ENCODE measurements at places on chromosomes 6 and 20.

DNA sequence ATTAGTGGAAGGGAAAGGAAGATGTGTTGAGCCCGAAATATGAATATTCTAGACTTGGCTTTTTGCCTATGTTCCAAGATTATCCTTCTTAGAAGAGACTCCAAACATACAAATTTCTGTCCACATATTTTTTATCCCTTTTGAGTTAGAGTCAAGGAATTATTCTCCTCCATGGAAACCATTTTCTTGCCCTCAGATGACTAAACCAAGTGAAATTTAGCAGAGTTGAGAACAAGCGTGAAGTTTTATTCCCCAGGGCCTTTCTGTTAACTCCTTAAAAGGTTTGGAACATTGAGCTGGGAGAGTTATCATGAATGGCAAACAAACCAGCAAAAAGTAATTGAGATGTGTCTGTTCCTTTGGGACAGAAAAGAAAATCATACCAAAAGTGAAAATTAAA, 286.1 kb upstream of the PLCB4 start:
- DNase-seq = no peak

- DNase-seq = no peak
Observed at GRCh38 chr20:45294659-45295058, 12.0 kb upstream of the RBPJL start.

DNA sequence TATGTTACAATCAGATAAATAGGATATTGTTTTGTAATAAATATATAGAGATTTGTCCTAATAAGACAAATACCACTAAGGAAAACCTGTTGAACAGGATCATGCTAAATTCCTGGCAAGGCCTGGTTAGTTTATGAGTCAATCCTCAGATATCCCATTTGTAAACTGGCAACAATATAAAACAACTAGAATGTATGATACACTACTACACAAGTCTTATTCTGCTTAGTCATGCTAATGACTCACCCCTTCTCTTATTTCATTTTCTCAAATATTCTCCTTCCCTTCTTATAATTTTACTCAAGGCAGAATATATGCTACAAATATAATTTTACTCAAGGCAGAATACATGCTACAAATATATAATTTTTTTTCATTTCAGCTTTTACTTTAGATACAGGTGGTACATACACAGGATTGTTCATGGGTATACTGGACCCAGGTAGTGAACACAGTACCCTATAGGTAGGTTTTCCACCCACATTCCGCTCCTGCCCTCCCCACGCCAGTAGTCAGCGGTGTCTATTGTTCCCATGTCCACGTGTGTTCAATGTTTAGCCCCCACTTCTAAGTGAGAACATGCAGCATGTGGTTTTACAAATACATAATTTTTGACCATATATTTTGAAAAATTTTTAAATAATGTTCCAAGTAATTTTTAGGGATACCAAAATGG, 6.3 kb downstream of the OSER1 start:
- DNase-seq = no peak

GRCh38 chr6:24490948-24491347, 1.6 kb upstream of the GPLD1 start:
- DNase-seq = no peak

DNA sequence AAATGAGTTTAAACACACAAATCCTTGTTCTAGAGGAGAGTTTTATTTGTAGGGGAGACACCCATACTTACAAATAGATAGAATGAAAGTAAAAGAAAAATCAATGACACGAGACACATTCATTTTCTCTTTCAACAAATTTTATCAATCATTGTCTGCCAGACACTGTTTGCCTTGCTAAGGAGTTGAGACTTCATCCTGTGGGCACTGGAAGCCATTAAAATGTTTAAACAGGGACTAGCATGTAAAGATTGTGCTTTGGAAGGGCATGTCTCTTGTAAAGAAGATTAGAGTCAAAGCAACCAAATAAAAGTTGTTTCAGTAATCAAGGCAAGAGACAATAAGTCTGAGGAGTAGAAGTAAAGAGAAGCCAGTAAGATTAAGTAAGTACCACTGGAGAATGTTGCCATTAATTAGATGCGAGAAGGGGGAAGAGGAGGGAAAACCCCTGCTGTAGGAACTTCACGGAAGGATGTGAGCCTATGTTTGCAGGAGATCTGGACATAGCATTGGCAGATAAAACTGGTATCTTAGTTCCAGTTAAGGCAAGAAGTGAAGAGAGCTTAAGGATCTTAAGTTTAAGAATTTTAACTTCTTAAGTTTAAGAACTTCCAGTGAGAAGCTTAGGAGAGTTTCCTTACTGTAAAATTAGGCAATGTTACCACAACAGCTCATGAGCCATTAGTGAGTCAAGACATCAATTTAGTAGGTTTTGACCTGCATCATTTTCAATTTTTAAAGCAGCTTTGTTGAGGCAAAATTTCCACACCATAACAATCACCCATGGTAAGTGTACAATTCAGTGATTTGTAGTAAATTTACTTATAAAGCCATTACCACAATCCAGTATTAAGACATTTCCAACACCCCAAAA, 117.0 kb upstream of the UST start:
- no peak for DNase-seq

GRCh38 chr6:158337332-158337731, 25.1 kb downstream of the TULP4 start:
- DNase-seq = no peak

DNA sequence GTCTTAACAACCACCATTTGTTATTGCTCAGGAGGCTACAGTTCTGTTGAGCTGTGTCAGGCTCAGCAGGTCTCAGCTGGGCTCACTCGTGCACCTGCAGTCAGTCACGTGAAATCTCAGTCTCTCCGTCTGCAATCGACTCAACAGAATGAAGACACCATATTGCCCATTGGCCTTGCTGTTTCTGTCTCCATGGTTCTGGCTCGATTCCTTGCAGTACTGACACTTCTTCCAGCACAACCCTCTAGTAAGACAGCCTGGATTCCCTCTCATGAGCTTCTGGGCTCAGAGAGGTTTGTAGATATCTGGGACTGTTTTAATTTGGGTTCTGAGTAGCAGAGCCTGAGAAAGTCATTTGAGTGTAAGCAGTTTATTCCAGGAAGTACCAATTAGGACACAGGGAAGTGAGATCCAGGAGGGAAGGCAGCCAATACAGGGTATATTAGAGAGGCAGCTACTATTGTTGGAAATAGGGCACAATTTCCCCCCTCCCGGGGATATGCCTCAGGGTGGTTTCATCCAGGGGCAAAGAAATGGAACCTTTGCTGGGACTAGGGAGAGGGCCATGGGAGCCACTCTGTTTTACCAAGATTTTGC, 87.4 kb upstream of the RALGAPA2 start:
- DNase-seq = no peak

GRCh38 chr6:46269447-46270229, 98.9 kb upstream of the ENPP5 start:
- no peak for DNase-seq

DNA sequence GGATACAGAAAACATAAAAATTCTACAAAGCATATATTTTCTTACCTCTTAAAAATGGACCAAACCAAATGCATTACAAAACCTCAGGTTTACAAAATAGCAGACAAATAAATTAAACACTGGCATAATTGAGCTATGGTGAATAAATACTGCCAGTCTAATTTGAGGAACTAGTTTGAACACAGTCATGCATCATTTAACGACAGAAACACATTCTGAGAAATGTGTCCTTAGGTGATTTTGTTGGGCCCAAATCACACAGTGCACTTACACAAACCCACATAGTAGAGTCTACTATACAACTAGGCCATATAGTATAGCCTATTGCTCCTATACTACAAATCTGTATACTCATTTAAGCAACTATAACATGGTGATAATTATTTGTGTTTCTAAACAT, 215.6 kb downstream of the FOXC1 start:
- DNase-seq = no peak

DNA sequence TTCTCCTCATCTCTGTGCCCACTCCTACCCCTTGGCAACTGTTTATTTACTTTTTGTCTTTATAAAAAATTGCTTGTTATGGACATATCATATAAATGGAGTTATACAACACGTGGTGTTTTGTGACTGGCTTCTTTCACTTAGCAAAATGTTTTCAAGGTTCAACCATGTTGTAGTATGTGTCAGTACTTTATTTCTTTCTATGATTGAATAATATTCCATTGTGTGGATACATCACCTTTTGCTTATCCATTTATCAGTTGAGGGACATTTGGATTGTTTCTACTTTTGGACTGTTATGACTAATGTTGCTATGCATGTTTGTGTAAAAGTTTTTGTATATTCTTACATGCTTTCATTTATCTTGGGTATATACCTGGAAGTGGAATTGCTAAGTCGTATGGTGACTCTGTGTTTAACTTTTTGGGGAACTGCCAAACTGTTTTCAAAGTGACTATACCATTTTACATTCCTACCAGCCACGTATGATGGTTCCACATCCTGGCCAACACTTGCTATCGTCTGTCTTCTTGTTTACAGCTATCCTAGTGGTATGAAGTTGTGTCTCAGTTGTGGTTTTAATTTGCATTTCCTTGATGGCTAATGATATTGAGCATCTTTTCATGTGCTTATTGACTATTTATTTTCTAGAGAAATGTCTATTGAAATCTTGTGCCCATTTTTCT, 84.4 kb downstream of the SLX4IP start:
- no peak for DNase-seq

DNA sequence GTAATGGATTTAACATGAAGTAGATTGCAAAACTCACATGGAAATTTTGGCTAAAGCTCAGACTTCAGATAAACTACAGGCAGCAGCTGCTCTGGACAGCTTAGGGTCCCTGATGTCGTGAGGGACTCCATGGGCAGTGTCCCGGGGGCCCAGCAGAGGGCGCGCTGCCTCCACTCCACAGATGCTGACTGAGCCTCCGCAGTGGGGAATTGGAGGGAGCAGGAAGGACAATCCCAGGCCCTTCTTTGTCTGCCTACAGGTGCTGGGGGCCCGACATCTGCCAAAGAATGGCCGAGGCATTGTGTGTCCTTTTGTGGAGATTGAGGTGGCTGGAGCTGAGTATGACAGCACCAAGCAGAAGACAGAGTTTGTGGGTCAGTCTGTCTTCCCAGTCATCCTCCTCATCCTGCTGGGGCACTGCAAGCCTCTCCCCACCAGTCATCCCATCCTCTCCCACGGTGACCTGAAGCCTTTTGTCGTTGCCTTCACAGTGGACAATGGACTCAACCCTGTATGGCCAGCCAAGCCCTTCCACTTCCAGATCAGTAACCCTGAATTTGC, 35.9 kb downstream of the PLCG1 start:
- peak; percentile 65 for DNase-seq

DNA sequence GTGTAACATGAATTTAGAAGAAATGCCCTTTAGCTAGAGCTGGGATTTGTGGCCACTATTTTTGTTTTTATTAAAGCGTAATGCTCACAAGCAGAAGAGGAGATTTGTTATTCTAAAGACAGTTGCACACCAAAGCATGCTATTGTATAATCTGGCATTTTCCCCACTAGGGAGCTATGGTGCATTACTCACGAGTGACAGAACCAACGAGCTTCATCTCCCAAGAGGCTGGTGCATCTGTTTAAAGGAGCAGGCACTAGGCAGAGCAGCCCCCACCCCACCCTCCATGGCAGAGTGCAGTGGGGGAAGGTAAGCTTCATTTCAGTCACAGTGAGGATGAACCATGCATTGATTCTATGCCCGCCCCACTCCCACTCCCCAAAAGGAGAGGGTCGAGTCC, 287.3 kb upstream of the TSHZ2 start:
- no peak for DNase-seq

GRCh38 chr6:44775121-44775520, 387.6 kb downstream of the CDC5L start:
- DNase-seq = no peak

GRCh38 chr6:55726144-55726543, 147.2 kb upstream of the HMGCLL1 start:
- DNase-seq = no peak

DNA sequence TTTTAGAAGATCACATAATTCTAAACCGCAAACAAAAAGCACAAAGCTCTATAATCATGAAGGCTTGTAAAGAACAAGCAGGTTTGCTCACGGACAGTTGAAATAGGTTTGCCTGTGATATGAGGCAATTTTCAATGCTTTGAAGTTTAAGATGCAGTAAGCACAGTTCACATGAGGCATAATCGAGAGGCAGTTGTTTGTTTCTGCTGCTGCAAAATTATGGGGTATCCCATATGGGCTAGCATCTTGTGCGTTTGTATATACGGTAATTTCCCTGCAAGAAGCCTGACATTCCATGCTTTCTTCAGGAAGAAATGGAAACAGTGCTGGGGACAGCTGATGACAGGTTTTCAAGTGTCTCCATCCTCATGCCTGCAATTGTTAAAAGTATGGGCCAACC, 94.6 kb upstream of the MC3R start:
- no peak for DNase-seq
